Posterior cingulate gyrus (tissue), 11 donors: ENCODE measurements at places on chromosomes 13 and 19.

DNA sequence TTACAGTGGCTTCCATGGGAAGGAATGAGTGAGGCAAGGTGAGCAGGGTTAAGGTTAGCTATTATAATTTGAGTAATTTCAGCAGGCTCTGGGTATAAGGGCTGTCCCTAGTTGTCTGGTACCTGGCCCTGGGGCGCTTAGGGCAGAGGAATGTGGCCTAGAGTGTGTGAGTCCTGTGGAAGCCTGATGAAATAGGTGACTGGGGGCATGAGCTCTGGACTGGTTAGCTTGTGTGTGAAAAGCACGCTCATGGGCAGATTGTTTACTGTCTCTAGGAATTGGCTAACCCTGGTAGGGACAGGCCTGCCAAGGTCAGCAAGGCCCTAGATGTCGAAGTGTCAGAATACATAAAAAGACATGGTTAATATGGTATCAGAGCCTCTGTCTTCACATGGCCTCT is 42.5 kb downstream of the SPRYD7 start:
- no peak for DNase-seq

DNA sequence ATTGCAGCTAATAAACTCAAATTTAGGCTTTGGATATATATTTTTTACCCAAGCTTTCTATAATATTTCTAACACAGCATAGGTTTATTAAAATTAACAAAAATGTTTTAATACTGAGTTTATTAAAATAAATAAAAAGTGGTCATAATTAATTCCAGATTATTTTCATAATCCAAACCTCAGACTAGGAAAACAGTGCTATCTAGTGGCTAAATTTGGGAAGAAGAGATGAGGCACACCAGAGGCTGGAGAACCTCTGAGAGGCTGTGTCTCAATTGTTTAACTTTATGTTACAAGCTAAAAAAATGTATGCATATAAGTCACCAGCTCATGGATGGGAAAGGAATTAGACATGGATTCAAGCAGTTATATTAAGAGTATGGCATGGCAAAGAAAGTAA is 392.5 kb downstream of the DIAPH3 start:
- no peak for DNase-seq

- DNase-seq, result no peak
These were observed at the start of gene MATK for GRCh38 chr19:3785938-3786824. Gene MATK (minus strand): TSS chr19:3786381. CDS start chr19:3785135, 1,246 bp downstream.

GRCh38 chr13:77510156-77510555 is 25.4 kb upstream of the SCEL start:
- DNase-seq, result no peak

DNA sequence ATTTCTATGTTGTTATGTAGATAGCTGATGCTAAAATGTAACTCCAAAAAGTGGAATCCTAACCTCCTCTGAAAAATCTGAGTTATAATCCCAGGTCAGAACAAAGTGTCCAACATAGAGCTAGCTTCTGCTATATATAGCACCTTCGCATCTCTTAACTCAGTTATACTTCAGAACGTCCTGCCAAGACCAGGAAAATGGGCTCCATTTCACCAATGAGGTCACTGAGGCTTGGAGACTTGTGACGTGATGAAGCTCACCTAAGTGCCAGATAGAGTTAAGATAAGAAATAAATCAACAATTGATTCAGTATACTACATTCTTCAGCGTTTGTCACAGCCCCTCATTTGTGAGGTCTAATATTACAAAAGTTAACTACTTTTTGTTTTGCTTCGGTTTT is 88.8 kb downstream of the KCTD12 start:
- no peak for DNase-seq

DNA sequence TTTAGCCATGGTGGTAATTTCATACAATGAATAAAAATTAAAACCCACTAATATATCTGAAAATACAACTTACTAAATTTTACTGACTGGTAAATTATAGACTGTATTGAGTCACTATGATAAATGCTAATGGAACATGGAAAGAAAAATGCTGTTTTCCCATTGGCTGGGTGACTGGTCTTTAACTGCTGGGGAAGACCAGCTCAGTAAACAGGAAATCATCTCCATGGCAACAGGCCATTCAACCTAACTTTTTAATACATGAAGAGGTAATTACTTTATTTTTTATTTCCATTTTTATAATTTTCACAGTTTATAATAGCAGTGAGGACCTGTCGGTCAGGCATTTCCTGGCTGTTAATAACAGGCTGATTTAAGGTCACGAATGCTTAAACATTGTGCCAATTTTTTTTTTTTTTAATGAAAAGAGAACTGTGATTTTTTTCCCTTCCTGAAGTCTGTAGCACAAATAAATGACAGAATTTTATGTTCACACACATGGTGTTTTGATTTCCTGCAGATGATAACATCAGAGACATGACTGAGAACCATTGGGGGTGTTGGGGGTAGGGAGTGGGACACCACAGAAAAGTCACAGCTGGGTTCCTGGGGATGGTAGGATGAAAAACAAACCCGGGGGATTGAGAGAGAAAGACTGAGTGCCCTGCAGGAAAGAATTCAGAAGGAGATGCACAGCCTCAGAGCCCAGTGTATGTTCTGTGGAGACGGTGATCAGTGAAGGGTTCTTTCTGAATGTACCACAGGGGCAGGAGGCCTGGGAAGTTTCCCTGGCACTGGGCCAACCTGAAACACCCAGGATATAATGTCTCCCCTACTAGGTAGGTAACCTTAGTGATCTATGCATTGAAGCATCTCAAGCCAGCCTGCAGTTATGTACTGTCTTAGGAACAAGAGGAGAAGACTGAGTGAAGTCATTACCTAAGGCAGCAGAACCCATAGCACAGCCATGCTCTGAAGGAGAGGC is 297.1 kb downstream of the COG6 start:
- DNase-seq, result no peak

- DNase-seq, result no peak
These were observed 737.1 kb downstream of the GPC5 start for GRCh38 chr13:92135509-92135908.

DNA sequence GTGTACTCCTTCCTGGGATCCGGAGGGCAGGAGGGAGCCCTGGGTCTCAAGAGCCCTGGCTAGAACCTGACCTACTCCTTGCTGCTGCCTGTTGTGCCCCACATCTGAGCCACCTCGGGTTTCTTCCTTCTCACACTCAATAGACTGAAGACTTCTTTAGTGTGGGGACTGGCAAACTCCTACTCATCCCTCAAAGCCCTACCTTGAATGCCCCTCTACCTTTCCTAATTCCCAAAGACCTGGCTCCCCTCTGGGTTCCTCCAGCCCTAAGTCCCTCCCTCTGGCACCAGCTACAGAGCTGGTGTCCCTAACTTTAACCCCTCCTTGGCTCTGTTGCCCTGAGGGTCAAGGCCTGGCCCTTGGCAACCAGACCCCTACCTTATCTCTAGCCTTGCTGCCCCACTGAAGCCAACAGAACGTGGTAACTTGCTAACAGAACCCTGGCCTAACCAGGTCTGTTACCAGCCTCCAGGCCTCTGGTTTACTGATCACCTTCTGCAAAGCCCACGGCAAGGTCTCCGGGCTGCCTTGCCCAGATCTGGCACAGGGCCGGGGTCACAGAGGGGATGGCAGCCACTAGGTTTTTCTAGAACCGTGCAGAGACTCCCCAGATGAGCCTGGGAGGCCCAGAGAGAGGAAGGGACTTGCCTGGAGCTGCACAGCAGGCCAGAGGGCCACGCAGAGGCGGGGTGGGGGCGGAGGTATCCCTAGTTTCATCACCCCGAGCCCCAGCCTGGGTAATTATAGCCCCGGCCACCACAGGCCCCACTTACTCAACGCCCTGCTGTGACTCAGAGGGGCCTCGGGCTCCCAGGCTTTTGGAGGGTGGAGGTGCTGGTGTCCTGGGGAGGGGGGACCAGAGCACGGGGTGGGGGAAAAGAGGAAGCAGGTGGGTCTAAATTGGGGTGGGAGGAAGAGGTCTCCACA is 15.3 kb downstream of the ZBTB7A start:
- no peak for DNase-seq
